Esophagus muscularis mucosa (tissue), 4 donors: ENCODE measurements at places on chromosomes 7 and 10. TPM values are rescaled to one million over a fixed set of nuclear protein-coding genes. Genes with fewer than 3 reads are reported as not detected.

DNA sequence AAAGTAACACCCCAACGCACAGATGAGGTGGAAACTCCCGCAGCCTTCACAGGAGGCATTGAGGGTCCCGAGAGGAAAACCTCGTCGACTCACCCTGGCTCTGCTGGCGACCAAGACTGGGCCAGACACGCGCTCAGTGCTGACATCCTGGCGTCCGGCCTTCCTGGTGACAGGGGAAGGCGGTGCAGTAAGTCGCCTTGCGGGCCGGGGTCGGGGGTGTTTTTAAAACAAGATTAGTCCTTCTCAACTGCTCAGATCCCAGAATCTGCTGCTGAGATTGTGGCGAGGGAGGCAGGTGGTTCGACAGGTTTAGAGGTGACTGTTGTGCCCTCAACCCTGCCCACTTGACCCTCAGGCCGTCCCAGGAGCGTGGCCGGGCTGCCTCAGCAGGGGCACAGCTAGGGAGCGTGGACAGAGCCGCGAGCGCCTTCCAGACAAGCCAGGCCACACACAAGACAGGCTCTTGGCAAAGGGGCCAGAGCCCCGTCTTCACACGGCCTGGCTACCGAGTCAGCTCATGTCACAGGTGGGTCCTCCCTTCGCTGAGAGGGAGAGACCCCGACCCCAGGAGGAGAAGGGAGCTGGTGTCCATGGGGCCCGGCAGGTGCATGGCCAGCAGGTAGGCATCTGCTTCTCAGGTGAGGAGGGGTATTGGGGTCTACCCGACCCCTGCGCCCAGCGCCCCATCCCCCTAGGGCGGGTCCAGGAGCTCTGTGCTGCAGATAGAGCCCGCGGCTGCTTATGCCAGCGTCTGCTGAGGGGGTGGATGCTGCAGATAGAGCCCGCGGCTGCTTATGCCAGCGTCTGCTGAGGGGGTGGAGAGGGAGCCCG, 81.6 kb downstream of the DNAJB6 start:
- no peak for DNase-seq

GRCh38 chr10:102691285-102692066, 22.7 kb downstream of the ARL3 start:
- no peak for DNase-seq

DNA sequence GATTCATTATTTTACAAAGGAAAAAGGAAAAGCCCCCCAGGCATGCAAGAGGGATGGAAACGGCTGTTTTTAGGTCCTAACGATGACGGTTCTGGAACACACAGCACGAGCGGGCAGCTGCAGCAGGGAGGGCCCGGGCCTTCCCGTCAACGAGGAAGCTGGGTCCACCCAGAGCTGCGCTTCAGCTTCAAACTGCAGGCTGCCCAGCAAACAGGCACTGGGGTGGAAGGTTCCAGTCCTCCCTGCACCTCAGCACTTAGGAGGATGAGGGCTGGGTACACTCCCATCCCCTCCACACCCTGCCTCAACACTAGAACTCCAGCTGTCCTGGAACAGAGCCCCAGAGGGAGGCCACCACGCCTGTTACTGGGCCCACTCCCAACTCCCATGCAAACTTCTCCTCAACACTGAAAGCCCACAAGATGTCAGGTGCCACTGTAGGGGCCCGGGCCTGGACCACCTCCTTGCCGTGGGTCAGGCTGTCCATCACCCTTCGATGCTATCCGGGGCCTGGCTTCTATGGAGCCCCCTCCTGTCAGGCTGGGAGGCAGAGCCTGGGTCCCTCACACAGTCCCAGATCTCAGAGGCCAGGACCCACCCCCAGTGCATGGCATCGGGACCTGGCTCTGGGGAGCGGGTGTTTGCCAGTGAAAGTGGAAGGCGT, 33.0 kb downstream of the PAPOLB start:
- no peak for DNase-seq

GRCh38 chr10:112519133-112519761, 72.2 kb downstream of the VTI1A start:
- no peak for DNase-seq

GRCh38 chr7:4109481-4110110, 572.5 kb upstream of the FOXK1 start:
- DNase-seq = no peak

GRCh38 chr10:46328853-46329689, 42.3 kb downstream of the ANTXRL start:
- DNase-seq = no peak

GRCh38 chr10:71213761-71214440, 1.5 kb downstream of the UNC5B start:
- DNase-seq = no peak

DNA sequence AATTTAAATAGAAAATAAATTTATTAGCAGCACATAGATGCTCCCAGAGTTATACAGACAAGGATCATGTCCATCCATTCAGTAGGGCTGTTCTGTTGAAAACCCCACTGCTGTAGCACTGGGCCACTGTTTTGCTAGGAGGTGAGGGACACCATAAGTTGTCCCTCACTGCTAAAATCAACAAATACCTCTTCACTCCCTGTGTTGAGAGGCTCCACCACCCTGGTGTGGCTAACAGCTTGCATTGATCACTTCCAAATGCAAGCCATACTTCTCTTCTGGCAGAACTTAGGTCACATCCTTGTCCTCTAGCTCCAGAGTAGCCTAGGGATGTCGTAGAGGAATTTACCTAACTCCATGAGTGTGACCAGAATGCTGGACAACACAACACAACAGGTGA, 55.4 kb downstream of the MDFIC start:
- no peak for DNase-seq

- DNase-seq = no peak
These were observed 178.8 kb downstream of the ADAM12 start for GRCh38 chr10:126209451-126209850.

DNA sequence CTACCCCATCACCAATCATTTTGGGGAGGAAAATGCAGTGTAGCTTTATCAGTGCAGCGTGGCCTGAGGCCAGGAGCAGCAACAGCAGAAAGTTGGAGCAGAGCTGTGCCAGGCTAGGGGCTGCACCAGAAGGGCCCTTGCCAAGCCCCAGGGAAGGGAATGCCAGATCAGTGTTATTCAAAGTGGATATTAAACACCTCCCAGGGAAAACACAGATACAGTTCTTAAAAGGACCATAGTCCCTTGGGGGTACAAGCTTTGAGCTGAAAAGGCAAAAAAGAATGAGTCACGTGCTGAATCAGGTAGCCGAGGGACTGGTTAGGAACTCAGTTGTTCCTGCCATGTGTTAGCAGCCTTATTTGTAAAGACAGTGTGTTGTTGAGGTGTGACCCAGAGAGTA, 54.0 kb downstream of the GSDME start:
- DNase-seq = no peak

FGL2 gene
- 294 TPM for total RNA-seq

MINPP1 gene
- total RNA-seq = 9.0 TPM

SPDYE9 gene
- total RNA-seq = not detected
